ENCODE measurements at places on chromosomes 12 and 14.
A peak's percentile ranks its signal among the peaks of the same experiment; 100 is the strongest.

DNA sequence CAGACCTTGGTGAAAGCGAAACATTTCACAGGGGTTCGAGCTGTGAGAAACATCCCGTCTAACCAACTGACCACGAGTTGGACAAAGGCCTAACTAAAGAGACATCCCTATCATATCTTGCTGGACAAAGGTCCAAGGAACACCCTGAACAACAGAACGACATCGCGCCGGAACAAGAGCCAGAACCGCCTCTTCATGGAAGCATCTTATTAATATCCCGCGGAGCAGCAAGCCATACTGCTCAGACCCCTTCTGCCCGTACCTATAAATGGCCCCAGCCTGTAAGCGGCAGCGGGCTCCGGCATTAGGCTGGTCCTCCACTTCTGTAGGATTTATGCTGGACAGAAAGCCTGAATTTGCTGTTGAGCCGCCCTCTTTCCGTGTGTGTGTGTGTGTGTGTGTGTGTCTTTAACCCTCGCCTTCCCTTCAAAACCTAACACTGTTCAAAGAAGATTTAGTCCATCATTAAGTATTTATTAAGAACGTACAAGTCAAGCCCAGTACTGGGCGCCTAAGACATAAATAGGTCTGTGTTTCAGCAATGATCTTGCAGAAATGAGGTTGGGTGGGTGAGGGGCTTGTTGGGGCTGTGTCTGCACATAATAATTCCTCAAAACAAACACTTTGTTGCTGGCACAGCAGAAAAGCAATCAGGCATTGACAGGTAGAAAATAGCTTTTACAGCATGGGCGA, 1.9 kb downstream of the SLC6A15 start:
- peak; percentile 27 for DNase-seq

DNA sequence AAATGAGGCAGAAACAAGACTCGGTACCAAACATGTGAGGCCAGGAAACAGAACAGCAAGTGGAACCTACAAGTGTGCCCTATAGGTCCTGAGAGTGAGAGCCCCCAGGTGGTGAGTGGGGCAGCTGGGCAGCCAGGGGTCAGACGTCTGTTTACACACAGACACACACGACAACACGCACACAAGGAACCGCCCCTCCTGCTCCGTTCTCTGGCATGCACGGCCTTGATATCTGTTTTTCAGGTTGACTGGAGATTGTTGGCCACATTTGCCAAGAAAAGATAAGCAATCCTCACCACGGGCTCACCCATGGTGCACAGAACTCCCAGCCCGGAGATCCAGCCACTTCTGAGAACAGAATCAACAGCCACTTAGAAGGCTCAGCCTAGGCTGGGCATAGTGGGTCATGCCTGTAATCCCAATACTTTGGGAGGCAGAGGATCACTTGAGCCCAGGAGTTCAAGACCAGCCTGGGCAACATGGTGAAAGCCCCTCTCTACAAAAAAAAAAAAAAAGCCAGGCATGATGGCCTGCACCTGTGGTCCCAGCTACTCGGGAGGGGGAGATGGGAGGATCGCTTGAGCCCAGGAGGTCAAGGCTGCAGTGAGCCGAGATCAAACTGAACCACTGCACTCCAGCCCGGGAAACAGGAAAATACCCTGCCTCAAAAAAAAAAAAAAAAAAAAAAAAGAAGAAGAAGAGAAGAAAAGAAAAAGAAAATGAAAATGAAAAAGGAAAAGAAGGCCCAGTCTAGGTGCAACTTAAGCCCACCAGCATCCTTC, 19.4 kb upstream of the EIF5 start:
- DNase-seq = no peak

DNA sequence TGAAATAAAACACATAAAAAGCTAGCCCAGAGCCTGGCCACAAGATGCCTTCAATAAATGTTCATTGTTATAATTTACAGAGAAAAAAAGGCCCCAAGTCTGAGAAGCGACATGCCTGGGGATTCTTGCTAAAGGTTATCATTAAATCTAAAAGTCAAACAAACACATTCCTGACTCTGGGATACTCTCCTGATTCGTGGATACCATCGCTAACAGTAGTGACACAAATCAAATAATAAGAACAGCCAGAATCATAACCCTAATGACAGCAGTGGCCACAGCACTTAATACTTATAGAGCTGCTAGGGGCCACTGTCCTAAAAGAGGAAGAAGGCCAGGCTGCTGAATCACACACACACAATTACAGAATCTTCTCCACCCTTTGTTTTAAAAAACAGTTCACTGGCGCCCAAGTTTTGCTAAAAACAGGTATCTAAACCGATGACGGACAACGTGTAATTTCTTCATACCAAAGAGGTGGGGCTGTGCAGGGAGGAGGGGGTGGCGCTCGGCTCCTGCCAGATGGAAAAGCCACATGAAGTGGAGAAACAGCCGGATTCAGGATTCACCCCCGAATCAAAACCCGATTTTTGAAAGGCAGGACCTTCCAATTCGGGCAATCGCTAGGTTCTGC, 1.2 kb downstream of the CLIP1 start:
- DNase-seq = peak; percentile 23

DNA sequence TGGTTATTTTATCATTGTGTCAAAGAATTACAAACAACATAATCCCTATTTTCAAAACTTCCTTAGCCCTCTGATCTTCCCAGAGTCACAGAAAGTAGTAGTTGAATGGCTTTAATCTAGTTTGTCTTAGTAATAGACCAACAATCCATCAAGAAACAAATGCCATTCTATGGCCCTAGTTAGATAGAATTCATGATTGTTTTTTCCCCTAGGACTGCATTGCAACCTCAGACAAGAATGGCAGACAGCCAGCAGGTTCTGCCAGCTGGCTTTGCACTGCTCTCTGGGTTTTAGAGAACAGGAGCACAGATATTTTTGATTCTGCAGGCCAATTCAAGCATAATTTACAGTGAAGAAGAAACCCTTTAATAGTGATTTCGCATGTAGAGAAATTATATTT, 33.8 kb downstream of the SYT1 start:
- DNase-seq = no peak

GRCh38 chr12:97358361-97358760, 104.2 kb upstream of the RMST start:
- no peak for DNase-seq

All from NCI-H460 (cell line).